GM23338 (cell line): ENCODE measurements at places on chromosomes 11 and 22. TPM values are rescaled to one million over a fixed set of nuclear protein-coding genes. Genes with fewer than 3 reads are reported as not detected.

- DNase-seq, result no peak
Observed at GRCh38 chr11:79078456-79078855, 362.4 kb downstream of the TENM4 start.

GRCh38 chr11:130431801-130432200 is 3.4 kb upstream of the ADAMTS8 start:
- DNase-seq, result no peak

GRCh38 chr11:73914284-73914683 is 36.5 kb upstream of the DNAJB13 start:
- no peak for DNase-seq

DNA sequence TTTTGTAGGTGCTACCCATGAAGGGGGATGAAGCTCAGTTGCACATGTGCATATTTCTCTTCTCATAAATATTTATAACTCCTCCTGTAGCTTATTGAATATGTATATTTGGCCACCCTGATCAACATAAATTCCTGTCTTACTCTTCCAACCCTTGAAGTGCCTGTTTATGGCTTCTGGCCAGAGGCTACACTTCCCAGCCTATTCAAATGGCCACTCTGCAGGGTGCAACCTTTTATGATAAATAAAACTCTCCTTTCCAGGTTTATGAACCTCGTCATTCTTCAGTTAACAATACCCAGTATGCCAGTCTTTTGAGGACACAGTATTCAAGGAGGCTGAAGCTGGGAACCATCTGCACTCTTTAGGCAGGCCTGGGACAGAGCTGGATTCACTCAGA is 2.6 kb upstream of the RTL6 start:
- DNase-seq, result no peak

GRCh38 chr11:14634813-14635212 is 8.8 kb upstream of the PDE3B start:
- DNase-seq, result no peak

- DNase-seq, result no peak
Observed at GRCh38 chr11:68552542-68552941, 92.0 kb downstream of the PPP6R3 start.

GRCh38 chr11:93587858-93588581 is 44.8 kb upstream of the SMCO4 start:
- DNase-seq, result no peak

- no peak for DNase-seq
Observed at GRCh38 chr11:108887436-108888238, 222.8 kb downstream of the DDX10 start.

DNA sequence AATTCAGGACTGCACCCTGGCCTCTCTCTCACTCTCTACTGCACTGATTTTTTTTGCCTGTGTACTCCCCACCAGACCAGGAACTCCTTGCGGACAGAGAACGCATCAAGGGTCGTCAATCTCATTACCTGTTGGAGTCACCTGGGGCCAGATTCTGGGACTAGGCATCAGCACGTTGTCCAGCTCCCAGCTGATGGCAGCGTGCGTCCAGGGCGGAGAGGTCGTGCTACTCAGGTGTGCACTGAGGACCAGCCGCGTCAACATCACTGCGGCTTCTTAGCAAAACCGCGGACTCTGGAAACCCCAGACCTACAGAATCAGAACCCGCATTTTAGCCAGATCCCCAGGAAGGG is 13.1 kb downstream of the KCNJ5 start:
- DNase-seq, result peak; percentile 28

- DNase-seq, result no peak
Observed at GRCh38 chr11:40170078-40170477, 1289.4 kb downstream of the LRRC4C start.

DNA sequence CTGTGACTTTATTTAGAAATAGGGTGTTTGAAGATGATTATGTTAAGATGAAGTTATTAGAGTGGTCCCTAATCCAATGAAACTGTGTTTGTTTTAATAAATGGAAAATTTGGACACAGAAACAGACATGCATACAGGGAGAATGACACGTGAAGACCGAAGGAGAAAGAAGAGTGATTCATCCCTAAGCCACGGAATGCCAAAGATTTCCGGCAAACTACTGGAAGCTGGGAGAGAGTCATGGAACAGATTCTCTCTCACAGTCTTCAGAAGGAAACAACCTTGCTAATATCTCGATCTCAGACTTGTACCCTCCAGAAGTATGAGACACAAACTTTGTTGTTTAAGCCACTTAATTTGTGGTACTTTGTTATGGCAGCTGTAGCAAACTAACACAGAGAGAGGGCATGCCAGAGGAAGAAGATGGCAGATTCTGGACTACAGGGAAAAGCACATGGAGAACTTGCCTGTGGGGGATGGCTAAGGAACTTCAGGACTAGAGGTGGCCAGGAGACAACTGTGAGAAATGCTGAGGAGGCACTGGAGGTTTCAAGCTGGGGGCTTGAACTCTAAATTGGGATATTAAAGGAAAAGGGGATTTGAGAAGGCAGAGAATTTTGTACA is 733.5 kb upstream of the CCDC90B start:
- no peak for DNase-seq

DNA sequence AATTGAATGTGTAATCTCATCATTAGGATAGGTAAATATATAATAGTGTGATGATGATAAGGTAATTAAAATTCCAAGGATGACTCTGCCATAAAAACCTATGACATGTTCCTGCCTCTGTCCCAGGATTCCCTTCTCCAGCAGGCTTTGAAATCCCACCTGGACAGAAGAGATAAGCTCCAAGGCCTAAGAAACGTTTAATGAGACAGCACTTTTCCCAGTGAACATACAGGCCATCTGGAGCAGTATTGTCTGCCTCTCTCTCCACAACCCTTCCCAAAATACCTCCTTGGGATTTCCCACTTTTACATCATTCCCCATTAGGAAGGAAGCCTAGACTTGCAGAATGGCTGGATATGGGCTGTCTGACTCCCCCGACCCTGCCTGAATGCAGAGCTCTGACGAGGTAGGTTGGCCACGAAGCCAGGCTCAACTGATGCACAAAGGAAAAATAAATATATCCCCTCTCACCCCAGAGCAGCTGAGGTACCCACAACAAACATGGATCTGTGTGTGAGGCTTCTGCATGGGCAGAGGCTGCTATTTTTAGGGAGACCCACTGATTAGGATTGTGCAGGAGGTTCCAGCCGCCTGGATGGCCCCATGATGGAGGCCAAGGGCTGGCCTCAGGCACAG is 71.0 kb downstream of the TMPRSS5 start:
- DNase-seq, result no peak

GRCh38 chr11:72787216-72788104 is 6.4 kb downstream of the STARD10 start:
- peak; percentile 95 for DNase-seq

- no peak for DNase-seq
Observed at GRCh38 chr11:34600339-34601084, 20.4 kb upstream of the EHF start.

HSCB gene
- total RNA-seq, result 17.7 and 18.6 TPM in 2 replicates

UPK3A gene
- total RNA-seq, result 0.89 TPM in 1 of 2 replicates, not detected in the other

NELL1 gene
- 0.39 and 1.6 TPM in 2 replicates for total RNA-seq

PKDREJ gene
- not detected in 2 replicates for total RNA-seq

LMNTD2 gene
- 1.3 and 1.8 TPM in 2 replicates for total RNA-seq

PAX6 gene
- total RNA-seq, result 0.17 and 1.0 TPM in 2 replicates

KIF18A gene
- total RNA-seq, result 25.9 and 26.5 TPM in 2 replicates
